ENCODE measurements at places on chromosomes 7 and 10.
A peak's percentile ranks its signal among the peaks of the same experiment; 100 is the strongest.

- DNase-seq = no peak
These were observed 21.7 kb downstream of the LYZL2 start for GRCh38 chr10:30607814-30608213.

DNA sequence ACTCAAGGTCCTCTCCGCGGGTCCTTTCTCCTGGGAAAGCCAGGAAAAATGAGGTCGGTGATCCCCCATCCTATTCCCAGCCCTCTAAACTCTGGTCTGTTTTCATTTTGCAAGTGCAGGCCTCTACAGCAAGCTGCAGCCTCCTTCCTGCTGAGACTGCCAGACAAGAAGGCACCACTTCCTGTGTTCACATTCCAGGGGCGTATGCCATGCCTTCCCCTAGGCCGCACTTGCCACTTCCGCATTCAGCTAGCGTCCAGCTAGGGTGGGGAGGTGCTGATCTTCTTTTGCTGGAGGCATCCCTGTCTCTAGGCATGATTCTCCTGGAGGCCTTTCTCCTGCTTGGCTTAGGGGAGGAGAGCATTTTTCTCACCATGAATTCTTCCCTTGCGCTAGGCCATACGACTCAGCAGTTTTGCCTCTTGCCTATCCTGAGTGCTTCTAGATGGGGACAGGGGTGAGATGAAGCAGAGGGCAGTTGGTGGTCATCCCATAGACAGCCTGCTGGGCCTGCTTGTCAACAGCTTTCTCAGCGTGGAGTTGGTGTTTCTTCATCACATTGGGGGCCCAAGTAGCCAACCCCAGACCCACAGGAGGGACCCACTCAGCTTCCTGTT is 328.9 kb downstream of the RPS24 start:
- peak; percentile 83 for DNase-seq

DNA sequence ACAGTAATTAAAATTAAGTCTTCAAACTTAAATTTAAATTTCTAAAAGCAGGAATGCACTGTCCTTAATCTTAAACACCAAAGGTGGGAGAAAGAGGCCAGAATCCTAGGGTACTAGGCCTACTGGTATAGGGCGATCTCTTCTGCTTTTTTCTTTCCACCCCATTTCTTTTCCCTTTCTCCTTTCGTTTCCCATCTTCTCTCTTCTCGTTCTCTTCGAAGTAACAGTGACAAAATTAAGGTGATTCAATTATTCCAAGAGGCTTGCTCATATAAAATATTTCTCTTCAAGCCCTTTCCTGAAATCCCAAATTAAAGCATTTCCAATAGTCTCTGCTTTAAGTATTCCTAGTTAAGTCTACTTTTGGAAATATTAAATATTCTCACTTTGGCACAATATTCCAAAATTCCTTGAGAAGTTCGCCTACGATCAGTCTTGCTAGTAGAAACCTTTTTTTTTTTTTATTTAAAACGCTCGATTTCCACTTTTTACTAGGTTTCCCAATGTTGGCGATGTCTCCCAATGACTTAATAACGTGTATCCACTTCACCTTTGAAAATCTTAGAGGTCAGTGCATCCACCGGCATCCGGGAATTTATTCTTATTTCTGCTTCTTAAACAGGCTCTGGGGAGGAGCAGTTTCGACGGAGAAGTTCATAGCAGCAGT is 765 bp upstream of the LCOR start:
- DNase-seq = no peak

GRCh38 chr10:90779548-90779947 is 78.3 kb downstream of the HTR7 start:
- DNase-seq = no peak

DNA sequence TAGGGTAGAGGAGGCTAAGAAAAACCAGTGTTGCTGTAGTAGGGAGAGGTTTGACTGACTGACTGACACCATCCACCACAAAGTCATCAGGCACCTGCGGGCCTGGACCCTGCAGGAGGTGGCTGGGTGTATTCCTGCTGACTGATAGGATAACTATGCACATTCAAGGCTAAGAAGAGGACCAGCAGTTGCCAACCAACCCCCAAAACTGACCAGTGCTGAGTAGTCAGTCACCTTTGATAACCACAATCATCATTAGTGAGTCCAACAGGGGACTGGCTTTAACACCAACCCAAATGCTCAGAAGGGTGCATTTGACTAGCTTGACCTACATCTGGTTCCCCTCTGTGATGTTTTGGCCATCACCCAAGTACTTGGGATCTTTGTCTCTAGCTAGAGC is 30.5 kb downstream of the PLXNA4 start:
- DNase-seq = no peak

- no peak for DNase-seq
These were observed 4.9 kb upstream of the SRRM3 start for GRCh38 chr7:76196786-76197185.

GRCh38 chr7:131648491-131648890 is 92.1 kb upstream of the PODXL start:
- DNase-seq = no peak
